ENCODE measurements at places on chromosomes 12 and 14.

GRCh38 chr12:17661250-17661649 is 428.7 kb downstream of the RERGL start:
- DNase-seq: no peak

GRCh38 chr14:81565441-81566290 is 32.0 kb upstream of the SEL1L start:
- no peak for DNase-seq

- DNase-seq: no peak
These were observed 596.5 kb downstream of the MED13L start for GRCh38 chr12:115680967-115681366.

DNA sequence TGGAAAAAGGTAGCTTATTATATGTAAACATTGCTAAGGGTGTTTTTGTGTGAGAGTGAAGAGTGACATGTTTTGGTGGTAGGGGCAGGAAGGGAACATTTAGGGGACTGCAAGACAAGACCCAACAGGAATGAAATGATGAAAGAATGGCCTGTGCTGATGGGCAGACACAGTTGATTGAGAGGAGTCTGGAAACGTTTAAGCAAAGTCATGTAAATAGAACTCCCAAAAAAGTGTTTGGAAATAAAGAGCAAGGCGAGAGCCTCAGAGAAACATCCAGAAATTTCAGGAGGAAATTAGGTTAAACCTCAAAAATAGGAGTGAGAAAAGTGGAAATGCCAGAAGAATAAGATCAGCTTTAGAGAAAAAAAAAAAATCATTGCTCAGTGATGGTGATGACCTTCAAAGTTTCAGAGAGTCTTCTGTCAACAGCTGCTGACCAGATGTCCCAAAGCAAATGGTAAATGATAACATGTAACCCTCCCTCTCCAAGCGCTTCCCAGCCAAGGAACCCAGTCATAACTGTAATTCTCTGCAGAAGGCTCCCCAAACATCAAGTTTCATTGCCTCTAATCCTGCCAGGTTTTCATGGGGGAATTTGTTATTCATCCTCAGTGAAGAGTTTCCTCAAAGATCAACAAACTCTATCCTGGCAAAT is 223.2 kb upstream of the FAR2 start:
- no peak for DNase-seq

- DNase-seq: no peak
These were observed 13.9 kb downstream of the BTBD7 start for GRCh38 chr14:93318927-93319326.

DNA sequence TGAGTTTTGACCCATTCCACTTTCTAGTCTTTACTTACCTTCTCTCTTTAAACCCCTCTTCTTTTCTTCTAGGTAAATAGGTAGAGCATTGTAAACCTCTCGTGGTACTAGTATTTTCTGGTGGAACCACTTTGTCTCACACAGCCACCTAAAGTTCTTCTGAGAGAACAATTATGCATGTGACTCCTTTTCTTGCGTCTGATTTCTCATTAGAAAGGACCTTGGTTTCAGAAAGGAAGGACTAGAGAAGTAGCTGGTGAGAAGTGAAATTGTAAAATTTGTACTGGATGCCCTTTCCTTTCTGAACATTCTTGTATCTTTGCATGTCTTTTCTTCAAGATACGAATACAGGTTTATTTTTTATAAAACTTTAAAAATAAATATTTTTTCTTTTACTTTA is 99.0 kb downstream of the NUBPL start:
- DNase-seq: no peak

- no peak for DNase-seq
These were observed 284.8 kb upstream of the FBXO33 start for GRCh38 chr14:39716987-39717570.

GRCh38 chr14:55348766-55349453 is 62.7 kb downstream of the ATG14 start:
- DNase-seq: no peak

- DNase-seq: no peak
These were observed 25.5 kb downstream of the GCH1 start for GRCh38 chr14:54877015-54877702.

GRCh38 chr12:6074979-6075585 is 49.4 kb downstream of the VWF start:
- no peak for DNase-seq

- peak; percentile 8 for DNase-seq
These were observed 126.1 kb downstream of the GCH1 start for GRCh38 chr14:54776361-54777001.

- no peak for DNase-seq
These were observed 103.2 kb downstream of the TBX5 start for GRCh38 chr12:114302606-114303315.

- DNase-seq: no peak
These were observed 186.7 kb downstream of the PLCZ1 start for GRCh38 chr12:18551106-18551505.

- DNase-seq: no peak
These were observed 109.0 kb downstream of the PLEKHA5 start for GRCh38 chr12:19238540-19238939.

DNA sequence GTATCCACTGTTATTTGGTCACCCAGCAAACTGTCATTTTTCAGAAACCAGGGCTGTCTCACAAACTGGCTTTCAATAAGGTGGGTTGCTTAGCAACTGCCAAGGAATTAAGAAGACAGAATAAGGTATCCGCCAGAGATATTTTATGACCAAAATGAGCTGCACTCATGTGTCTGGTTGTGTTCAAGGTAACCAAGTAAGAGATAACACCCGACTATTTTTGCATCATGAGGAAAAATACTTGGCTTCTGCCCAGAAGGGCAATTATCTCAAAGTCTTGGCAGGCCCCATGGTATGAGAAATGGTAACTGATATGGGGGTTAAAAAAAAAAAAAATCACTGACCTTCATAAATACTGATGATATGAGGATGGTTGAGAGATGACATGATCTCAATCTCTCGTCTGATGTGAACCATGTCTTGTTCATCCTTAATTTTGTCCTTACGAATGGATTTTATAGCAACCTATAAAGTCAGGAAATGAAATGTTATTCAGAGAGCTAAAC is 32.6 kb downstream of the NUAK1 start:
- no peak for DNase-seq

- no peak for DNase-seq
These were observed 218.0 kb downstream of the DUSP6 start for GRCh38 chr12:89134213-89134770.

- no peak for DNase-seq
These were observed 146.6 kb downstream of the CRADD start for GRCh38 chr12:93823616-93824391.

DNA sequence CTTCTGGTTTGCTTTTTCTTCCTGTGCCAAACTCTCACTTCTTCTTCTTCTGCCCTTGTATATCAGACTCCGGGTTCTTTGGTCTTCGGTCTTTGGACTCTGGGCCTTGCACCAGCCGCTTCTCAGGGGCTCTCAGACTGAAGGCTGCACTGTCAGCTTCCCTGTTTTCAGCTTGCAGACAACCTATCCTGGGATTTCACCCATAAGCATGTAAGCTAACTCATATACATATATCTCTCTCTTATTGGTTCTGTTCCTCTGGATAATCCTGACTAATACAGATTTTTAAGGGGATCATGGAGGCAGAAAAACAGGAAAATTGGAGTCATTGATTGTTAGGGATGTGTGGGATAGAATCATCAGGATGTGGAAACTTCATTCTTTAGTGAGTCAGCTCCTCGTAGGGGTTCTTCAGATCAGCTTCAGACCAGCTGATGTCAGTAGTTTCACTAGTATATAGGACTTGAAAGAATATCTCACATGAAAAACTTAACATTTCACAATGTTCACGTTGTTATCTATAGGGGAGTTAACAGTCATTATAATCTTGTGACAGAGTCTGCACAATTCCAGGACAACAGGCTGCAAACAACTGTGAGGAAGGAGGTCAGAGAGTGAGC is 102.9 kb downstream of the RASSF9 start:
- DNase-seq: no peak

GRCh38 chr12:33752854-33753253 is 269.4 kb upstream of the ALG10 start:
- no peak for DNase-seq

DNA sequence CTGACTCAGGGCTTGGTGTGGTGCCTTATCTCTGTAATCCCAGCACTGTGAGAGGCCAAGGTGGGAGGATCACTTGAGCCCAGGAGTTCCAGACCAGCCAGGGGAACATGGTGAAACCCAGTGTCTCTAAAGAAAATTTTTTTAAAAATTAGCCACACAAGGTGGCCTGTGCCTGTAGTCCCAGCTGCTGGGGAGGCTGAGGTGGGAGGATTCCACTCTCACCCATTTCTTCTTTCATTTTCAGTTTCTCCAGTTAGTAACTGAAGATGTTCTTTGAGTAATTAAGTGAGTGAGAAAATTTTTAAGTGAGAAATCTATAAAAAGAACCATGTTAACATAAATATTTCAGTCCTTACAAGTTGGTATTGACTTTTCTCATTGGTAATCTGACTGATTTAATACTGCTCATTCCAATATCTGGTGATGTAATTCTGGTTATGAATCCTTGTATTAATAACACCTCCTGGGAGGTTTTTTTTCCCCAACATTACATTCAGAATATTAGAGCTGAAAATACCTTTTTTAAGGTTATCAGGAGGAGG is 6.1 kb downstream of the METTL3 start:
- no peak for DNase-seq

GRCh38 chr12:82996168-82996812 is 309.6 kb downstream of the TMTC2 start:
- DNase-seq: no peak

DNA sequence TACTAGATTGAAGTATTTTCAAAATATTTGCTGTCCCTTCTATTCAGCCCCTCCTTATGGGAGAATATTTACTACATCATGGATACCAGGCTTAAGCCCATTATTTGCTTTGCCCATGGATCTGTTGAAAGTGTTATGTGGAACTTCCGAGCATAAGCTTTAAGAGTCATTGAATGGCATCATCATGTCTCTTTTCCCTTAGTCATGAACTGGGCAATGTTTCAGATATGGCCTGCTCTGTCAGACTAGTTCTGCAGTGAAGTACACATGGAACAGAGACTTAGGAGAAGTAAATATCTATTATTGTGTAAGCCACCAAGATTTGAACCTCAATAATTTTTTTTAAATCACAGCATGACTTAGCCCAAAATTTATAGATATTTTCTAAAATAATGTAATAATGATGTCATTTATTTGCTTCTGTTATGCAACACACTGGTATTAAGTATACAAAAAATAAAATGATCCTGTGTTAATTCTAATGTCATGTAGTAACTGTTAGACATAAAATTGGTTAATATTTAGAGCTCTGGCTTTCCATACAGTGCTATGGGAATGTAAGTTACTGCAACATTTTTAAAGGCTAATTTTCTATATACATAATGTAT is 1097.3 kb downstream of the SLC16A7 start:
- no peak for DNase-seq

DNA sequence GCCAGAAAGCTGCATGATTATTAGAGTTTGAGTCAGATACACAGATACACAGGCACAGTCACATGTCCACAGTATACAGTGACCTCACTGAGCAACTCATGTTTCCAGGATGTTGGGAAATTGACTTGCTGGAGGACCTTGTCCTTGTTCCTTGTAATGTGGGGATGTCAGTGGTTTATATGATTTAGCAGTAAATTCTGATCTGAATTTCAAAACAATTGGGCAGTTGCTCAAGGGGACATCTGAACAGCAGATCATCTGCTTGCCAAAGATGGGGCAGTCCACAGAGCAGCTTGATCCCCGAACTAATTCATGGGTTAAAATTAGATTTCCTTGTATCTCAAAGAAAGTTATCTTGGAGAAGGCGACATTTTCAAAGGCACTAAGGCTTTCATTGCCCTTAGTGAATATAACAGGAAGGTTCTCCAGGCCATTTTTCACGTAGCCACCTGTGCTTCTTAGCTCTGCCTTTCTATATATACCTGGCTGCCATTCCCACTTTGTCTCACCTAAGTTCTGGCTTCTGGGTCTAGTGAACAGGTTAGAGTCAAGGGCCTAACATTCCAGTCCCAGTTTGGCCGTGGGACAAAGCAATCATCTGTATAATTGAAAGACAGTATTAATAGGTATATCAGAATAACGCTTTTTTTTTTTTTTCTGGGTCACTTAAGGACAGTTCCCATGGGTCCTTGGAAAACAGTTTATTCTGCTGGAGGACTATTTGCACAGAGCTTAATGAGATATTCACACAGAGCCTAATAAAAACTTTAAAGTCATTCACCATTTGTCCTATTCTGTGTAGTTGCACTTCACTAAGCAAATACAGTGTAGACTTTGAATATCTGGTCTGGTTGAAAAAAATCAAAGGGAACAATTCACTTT is 64.9 kb upstream of the STRN3 start:
- DNase-seq: no peak

DNA sequence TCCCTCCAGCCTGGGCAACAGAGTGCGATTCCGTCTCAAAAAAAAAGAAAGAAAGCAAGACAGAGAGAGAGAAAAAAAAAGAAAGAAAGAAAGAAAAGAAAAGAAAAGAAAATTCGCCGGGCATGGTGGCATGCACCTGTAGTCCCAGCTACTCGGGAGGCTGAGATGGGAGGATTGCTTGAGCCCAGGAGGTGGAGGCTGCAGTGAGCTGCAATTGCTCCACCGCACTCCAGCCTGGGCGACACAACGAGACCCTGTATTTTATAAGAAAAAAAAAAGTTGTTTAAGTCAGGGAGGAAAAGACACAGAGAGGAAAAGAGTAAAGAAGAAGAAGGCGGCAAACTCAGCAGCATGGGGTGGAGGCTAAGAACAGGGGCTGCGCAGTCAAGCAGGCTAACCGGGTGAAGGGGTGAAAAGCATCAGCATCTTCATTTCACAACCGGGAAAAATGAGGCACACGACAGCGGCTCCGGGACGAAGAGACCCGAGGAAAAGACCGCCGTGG is 557 bp upstream of the FICD start:
- no peak for DNase-seq

DNA sequence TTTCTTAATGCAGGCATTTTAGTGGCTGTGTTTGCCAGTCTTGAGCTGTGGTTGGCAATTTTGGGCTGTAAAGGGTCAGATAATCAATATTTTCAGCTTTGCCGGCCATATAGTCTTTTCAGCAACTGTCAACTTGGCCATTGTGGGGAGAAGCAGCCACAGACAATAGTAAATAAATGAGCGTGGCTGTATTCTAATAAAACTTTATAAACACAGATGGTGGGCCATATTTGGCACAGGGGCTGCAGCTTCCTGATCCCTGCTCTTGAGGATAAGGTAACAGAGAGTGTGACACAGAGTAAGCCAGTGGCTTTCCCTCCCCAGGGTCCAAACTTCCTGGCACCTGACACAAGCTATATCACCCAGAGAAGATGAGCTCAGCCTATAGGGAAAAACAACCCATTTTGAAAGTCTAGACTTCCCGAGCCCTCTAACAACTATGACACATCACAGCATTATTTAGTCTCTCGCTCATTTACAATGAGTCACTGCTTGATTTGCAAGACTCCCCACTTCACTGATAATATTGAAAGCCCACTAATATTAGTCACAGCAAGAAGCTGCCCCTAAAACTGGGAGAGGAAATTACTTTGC is 163.1 kb upstream of the TMPO start:
- DNase-seq: no peak

DNA sequence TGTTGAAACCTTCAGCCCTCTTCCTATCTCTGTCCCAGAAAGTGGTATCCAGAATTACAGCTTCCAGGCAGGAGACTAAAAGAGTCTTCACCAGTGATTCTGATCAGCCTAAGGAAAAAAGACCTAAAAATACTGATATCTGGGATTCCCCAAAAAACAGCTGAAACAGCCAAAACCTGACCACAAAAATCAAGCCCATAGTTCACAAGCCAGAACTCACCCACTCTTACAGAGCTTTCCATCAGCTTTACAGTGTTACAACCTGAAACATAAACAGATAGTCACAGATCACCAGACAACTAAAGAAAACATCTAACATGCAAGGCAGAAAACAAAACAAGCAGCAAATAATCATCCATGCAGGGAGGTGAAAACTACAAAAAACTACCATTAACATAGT is 26.0 kb upstream of the TSPAN8 start:
- DNase-seq: no peak

Data from T-helper 1 cell (primary cell).